HFFc6 (cell line): ENCODE measurements at places on chromosomes 7 and 10. TPM values are rescaled to one million over a fixed set of nuclear protein-coding genes. Genes with fewer than 3 reads are reported as not detected.

GRCh38 chr10:32793033-32793432 is 165.0 kb downstream of the ITGB1 start:
- DNase-seq: no peak

- no peak for DNase-seq
Observed at GRCh38 chr7:41881331-41882130, 178.6 kb upstream of the INHBA start.

- no peak for DNase-seq
Observed at GRCh38 chr7:112049555-112050249, 156.5 kb downstream of the DOCK4 start.

GRCh38 chr10:100119726-100120125 is 38.1 kb upstream of the CPN1 start:
- DNase-seq: no peak

GRCh38 chr10:58082248-58082647 is 185.4 kb downstream of the IPMK start:
- DNase-seq: no peak

DNA sequence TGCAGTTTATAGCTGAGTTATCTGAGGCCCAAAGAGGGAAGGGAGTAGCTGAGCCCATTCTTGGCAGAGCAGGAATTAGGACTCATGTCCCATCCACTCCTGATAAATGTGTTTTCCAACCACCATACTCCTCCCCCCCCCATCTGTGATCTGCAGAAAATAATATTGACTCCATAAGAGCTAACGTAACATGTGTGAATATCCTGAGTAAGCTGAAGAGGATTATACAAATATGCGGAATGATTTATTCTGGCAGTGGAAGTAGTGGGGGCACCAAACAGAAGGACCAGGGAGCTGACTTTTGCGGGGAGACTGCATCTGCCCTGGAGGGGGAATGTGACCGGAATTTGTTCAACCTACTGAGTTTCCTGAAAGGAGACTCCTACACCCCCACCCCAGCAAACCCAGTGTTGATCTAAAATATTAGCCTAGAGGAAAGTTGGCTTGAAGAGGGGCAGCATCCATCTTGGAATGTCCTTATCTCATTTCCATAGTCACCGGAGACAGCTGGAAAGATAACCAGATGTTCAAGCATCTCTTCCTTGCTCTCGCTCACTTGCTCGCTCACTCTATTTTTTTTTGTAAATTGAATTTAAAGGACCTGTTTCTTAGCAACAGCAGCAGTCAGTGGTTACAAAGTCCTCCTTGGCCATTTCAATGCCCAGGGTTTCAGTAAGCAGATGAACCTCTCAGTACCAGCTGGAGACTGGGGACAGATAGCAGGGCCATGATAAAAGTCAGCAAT is 114.7 kb downstream of the RPS24 start:
- no peak for DNase-seq

DNA sequence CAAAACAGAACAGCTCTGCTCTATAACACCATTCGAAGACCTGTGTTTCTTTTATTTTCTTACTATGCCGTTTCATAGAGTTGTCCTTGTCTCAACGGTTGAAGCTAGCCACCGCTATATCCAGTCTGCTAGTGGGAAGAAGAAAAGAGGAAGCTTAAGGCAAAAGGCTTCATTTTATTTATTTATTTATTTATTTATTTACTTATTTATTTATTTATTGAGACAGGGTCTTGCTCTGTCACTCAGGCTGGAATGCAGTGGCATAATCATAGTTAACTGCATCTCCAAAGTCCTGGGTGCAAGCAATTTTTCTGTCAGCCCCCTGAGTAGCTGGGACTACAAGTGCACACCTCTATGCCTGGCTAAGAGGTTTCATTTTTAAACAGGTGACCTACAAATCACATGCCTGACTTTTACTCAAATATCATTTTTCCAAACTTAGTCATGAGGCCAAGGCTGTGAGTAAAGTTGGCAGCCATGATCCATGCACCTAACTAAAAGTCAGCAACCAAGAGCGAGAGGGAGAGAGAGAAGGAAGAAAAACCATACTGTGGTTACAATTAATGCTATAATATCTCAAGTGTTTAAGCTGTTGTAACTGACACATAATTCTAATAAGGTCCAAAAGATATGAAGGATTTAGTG is 1305.3 kb upstream of the LRRTM3 start:
- DNase-seq: no peak

DNA sequence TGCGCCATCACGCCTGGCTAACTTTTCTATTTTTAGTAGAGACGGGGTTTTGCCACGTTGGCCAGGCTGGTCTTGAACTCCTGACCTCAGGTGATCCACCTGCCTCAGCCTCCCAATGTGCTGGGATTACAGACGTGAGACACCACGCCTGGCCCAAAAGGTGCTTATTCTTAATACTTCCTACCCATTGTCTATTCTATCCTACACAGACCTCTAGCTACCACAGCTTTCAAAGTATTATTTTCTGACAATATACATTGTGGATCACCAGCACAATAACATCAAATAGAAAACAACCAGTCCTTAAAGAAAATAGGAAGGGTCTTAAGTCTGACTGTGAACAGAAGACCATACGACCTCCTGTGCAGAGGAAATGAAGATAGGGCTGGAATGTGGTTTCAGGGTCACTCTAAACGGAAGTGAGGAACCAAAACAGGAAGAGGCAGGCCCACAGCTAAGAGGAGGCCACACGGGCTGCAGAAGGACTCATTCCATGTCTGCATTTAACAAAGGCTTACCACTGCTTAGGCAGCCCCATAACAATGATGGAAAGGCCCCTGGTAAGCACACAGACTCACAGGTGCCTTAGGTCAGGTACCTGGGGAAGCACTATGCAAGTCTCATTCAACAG is 115.2 kb downstream of the ZFAND4 start:
- DNase-seq: no peak

OR13A1 gene
- total RNA-seq: not detected in 3 replicates
